A172 (cell line): ENCODE measurements at places on chromosomes 6 and 20. TPM values are rescaled to one million over a fixed set of nuclear protein-coding genes. Genes with fewer than 3 reads are reported as not detected.

DNA sequence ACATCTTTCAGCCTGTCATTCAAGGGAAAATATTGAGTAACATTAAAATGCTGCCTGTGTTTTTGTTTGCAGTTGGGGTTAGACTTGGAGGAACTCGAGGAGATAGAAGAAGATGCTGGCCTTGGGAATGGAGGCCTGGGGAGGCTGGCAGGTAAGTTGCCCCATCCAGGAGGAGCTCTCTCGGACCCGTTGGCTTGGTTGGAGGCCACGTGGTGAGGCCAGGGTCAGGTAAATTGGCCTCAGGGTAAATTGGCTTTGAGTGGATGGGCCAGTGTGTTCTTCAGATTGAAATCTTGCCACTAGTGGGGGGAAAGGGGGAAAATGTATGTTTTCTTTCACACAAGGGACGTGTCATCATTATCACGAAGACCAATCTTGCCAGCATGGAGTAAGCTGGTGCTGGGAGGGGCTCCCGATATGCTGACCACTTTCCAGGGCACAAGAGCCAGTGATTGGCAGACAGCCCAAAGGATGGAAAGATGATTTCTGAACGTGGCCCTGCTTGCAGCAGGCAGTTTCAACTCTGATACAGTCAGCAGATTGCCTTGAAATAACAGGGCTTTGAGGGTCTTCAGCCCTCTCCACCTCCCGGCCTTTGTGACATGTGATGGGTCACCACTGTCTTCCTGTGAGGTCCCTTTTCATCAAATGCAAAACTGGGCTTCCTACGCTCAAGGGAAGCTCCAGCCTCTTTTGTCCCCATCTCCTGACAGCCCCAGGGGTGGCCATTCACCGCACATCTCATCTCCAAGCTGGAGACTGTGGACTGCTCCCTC is 21.4 kb downstream of the PYGB start:
- no peak for DNase-seq

DNA sequence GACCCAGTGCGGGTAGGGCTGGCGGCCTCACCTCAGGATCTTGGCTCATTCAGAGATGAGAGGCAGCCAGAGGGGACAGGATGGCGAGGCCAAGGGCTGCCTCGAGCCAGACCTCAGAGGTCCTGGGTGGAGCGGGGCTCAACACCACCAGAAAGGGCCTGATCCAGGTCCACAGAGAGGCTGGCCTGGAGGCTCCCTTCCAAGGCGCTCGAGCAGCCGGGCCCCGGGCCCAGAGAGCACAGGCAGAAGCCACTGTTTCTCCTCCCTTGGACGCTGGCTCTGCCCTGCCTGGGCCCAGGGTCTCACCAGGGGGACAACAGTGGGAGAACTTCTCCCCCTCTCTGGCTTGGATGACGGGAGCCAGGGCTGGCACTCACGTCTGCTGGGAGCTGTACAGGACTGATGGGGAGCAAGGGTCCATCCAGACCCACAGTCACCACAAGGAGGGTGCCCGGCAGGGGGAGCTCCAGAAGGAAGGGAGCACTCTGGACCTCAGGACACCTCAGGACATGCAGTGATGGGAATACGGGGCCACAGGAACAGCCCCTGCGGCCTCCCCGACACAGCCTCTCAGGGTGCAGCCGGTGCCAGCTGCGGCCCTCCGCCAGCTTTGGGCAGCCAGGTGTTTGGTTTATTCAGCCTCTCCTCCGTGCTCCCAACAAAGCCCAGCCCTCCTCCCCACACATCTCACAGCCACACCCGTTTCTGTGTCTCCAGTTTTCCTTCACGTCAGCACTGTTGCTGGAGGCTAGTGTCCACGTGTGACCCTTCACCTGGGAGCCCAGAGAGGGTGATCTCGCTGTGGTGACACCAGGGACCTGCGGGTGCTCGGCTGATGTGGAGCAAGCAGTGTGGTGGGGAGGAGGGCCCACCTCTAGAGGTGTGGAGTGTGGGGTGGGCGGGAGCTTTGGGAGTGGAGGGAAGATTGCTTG is 8.7 kb downstream of the RPS21 start:
- no peak for DNase-seq

- DNase-seq, result no peak
Measured at GRCh38 chr20:35451295-35451694, 4.1 kb upstream of the CEP250 start.

Gene WFDC10A
- total RNA-seq, result not detected in 2 replicates
